Sigmoid colon (tissue), 7 donors: ENCODE measurements at places on chromosomes 6 and 20.

GRCh38 chr6:161115468-161115867 lies 123.9 kb downstream of the MAP3K4 start:
- no peak for DNase-seq

DNA sequence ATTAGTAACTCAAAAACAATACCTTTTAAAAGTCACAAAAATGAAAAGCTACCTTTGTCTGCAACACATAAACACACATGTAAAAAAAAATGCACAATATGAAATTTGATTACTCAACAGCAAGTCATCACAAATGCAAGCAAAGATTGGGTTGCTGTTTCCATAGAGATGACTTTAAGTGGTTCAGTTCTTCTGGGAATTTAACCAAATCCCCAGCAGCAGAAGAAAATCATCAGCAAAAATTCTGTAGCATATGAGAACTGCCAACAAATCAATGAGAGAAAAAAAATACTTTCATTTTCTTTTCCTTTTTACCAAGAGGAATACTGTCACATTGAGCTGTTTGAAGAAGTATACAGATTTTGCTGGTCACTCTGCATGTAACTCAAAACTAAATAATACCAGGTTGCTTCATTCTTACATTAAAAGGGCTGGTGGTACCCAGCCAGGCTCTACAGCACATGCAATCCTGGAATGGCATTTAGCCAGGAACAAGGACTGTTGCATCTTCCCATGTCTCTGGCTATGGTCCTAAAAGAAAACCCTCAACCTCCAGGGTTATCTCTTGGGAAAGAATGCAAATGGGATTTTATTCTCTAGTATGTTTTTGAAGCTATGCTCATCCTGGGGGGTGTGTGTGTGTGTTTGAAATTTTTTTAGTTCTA lies 158.3 kb downstream of the OPRM1 start:
- no peak for DNase-seq

- DNase-seq: no peak
Observed at GRCh38 chr20:7924692-7925091, 15.6 kb downstream of the HAO1 start.

- DNase-seq: no peak
Observed at GRCh38 chr6:10419749-10420545, 5.1 kb upstream of the TFAP2A start.

- DNase-seq: no peak
Observed at GRCh38 chr6:106572436-106572835, 56.9 kb downstream of the RTN4IP1 start.

- no peak for DNase-seq
Observed at GRCh38 chr6:120320481-120321162, 971.1 kb upstream of the MAN1A1 start.

DNA sequence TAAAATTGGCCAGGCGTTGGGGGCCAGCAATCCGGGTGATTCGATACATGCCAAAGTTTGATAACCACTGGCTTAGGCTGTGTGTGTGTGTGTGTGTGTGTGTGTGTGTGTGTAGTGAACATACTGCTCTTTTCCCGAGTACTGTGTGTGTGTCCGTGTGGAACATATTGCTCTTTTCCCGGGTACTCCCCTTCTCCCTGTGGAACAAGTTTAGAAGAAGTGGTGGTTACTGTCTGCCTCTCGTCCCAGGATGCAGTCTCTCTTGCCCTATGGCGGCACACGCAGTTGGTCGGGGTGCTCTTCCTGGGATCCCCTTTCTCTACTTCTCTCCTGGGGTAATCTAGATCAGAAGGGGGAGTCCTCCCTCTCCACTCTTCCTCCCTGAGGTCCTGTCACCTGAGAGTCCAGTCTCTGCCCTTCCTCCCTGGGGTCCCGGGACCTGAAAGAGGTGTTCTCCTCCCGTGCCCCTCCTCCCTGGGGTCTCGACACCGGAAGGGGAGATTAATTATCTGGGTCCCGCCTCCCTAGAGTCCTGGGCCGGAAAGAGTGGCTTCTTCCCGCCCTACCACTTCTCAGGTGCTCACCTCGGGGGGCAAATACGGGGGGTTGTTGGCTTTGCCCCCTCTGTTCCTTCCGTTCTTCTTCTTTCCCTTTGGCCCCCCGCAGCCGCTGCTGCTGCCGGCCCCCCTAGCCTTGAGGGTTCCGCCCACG lies 516 bp downstream of the GTPBP2 start:
- peak; percentile 83 for DNase-seq

- peak; percentile 24 for DNase-seq
Observed at GRCh38 chr6:168660400-168660945, 219.5 kb downstream of the SMOC2 start.

DNA sequence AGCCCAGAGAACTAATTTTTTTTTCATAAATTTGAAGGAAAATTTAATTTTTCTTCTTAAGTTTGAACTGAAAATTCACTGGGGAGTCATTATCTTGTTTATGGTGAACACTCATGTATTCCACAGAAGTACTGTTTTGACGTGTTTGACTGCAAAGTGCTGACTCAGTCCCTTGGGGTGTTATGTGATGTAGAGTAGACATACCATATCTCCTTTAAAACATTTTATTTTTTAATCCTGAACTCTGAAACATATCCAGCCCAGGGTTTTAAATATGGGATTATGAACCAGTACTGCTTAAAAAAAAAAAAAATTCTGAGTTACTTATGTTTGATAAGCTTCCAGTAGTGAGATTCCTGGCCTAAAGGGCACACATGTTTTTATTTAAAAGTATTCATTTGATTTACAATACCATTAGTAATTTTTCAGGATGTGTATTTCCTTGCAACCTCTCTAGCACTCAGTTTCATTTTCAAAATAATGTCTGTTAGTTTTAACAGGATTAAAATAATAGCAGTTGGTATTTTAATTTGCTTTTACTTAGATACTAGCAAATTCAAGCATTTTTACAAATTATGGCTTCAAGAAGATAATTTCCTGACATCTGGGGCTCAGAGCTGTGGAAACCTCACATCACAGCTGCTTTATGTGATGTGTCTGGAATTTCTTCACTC lies 81.7 kb upstream of the PDE10A start:
- DNase-seq: no peak

DNA sequence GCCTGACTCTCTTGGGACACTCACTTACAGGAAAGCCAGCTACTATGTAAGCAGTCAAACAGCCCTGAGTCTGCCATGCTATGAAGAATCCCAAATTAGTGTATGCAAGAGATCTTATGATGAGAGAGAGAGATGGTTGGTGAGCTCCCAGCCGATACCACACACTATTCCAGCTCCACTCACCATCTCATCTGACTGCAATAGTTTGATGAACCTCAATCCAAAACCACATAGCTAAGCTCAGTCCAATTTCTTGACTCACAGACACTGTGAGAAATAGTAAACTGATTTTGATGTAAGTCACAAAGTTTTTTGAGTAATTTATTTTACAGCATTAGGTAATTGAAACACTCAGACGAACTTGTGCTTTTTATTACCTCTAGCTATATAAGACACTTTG lies 441.4 kb downstream of the COL12A1 start:
- DNase-seq: no peak

- DNase-seq: no peak
Observed at GRCh38 chr6:75759207-75759606, 10.2 kb downstream of the MYO6 start.

DNA sequence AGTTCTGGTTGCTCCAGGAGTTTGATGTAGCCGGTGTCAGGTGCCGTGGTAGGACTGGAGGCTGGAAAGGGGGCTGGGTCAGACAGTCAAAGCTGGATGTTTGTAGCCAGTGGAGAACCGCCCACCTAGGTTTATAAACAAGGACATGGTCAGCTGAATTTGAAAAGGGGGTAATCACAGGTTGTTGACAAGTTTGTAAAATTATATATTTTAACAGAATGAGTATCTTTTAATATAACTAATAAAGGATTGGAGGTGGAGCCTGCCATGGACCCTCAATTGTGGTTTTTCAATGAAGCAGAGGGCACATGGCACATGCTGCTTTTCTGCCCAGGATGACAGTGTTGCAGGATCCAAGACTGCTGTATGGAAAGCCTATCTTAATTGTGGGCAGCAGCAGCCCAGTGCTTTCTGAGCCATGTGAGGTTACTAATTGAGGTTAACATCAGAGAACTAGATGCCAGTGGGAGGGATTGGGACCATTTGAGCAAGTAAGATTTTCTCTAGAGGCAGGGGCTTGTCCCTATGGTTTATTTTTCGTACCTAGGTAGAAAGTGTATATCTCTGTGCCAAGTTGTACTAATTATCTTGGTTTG lies 9.7 kb downstream of the HECA start:
- no peak for DNase-seq

- DNase-seq: no peak
Observed at GRCh38 chr6:14442242-14442641, 324.7 kb downstream of the CD83 start.

DNA sequence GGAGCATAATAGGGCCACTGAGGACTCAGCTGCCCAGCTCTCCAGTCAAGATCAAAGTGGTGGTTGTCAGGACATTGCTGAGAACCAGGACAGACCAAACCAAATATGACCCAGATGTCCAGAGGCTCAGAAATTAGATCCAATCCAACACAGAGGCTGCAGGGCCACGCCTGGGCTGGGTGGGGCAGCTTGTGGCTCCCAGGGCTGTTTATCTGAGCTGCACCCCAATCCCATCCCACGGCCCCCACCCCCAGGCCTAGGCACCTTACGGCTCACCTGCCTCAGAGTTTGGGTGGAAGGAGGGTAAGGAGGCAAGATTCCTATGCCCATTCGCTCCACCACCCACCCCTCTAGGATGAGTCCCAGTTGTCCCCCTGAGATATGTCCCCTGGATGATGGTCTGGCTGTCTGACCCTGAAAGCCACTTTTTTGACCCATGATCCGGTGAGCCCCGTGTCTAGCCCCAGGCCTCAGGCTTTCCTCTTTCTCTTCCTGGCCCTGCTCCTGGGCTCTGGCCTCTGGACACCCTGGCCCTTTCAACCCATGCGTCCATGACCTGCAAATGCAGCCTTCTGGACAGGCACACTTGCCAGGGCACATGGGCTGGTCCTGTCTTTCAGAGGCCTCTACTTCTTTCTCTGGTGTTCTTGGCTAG lies 40.0 kb downstream of the CPXM1 start:
- DNase-seq: no peak

DNA sequence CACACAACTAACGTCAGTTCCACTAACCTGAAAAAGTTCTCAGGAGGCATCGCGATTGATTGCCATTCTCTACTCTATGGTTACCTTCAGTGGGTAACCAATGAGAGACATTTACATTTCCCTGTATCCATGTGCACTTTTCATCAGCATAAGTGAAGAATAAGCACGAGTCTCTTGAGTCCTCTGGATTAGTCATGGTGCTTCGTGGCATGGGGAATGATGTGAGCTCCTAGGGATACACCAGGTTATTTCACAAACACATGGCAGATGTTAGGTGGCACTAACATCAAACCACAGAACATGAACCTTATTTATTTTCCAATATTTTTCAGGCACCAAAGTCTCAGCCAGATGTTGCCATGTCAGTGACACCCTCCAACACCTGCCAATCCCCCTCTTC lies 64.0 kb downstream of the FYN start:
- DNase-seq: no peak

DNA sequence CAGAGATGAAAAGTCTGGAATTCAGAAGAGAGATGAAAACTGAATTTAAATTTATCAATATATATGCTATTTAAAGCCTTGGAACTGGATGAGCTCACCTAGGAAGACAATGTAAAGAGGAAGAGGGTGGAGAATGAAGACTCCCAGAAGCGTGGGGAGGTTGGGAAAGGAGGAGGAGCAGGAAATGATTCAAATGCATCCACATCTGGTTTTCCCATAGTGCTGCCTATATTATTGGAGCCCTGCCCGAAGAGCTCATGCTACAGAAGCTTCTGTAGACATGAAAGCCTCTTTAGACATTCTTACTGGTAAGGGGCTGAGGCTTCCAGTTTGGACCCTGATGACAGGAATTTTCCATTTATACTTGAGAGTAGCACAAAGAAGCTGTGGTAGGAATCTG lies 19.2 kb downstream of the PDE7B start:
- DNase-seq: no peak

DNA sequence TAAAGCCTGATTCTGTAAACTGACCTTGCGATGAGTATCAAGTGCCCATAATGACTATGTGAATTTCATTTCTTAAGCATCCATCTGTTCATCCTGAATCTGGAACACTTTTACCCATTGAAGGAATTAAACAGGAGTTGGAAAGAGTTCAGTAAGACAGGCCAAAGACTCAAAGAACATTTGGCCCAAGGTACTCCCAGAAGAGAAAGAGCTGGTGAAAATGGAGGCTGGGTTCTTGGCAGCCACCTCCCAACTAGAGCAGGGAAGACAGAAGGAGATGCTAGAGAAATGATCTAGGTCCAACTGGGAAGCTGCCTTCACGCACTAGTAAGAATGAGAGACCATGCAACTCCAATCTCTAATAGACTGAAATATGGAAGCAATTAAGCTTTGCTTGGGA lies 290.8 kb upstream of the RNF24 start:
- DNase-seq: no peak

- no peak for DNase-seq
Observed at GRCh38 chr6:93079061-93079460, 340.3 kb downstream of the EPHA7 start.

DNA sequence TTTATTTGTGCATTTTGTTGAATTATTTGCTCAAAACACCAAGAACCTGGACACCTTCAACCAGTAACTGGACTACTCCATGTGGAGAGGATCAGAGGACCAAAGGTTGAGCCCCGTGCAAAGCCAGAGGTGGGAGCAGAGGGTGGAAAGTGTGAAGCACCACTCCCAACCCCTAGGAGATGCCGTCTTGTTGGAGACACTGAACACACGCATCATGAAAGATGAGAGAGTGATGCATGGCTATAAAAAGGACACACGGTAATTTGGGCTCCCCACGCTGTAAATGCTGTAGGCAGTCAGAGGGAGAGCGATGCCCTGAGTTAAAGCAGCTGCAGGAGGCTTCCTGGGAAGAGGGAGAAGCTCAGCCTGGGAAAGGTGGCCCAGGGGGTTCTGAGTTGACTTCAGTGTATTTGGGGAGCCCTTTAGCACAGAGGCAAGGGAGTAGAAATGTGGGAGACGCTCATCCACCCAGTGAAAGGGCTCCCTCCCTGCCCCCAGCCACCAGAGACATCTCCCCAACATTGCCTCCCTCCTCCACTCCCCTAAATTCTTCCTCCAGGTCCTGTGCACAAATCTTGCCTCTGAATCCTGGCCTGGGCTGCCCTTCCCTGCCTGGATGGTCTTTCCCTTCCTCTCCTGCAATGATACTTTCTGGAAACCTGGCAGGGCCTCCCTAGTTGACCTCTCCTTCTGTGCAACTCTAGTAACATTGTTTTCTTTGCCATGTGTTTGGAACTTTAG lies 55.8 kb upstream of the IYD start:
- no peak for DNase-seq

- no peak for DNase-seq
Observed at GRCh38 chr6:52365866-52366540, 4.1 kb downstream of the PAQR8 start.

- no peak for DNase-seq
Observed at GRCh38 chr20:22807045-22807444, 222.7 kb upstream of the FOXA2 start.

GRCh38 chr6:143110572-143110971 lies 49.9 kb downstream of the AIG1 start:
- DNase-seq: no peak
